Psoas muscle (tissue), 8 donors: ENCODE measurements at places on chromosomes 5 and 9. TPM values are rescaled to one million over a fixed set of nuclear protein-coding genes. Genes with fewer than 3 reads are reported as not detected.

COL23A1 gene
- total RNA-seq: 0.66 TPM

LHX2 gene
- total RNA-seq: not detected

AHRR gene
- total RNA-seq: 0.45 TPM

FLT4 gene
- 4.0 TPM for total RNA-seq
